ENCODE measurements at places on chromosomes 2 and 18. TPM values are rescaled to one million over a fixed set of nuclear protein-coding genes. Genes with fewer than 3 reads are reported as not detected.

Gene COLEC12
- total RNA-seq: 2.7 TPM

Gene ESPNL
- 8.5 TPM for total RNA-seq

Gene ARL6IP6
- total RNA-seq: 19.7 TPM

Gene RAB6C
- not detected for total RNA-seq

Gene IL36B
- total RNA-seq: not detected

Gene TTR
- total RNA-seq: not detected

Gene SERPINE2
- 26.9 TPM for total RNA-seq

Gene DOK6
- total RNA-seq: not detected

Gene BCL11A
- 0.11 TPM for total RNA-seq

Gene CHMP3
- 106 TPM for total RNA-seq

Gene SLC9A4
- 0.42 TPM for total RNA-seq

Gene UBXN4
- total RNA-seq: 73.7 TPM

Gene POTEI
- total RNA-seq: not detected

Gene IL36RN
- total RNA-seq: not detected

Gene LYPD6B
- 0.94 TPM for total RNA-seq

Gene ZNF521
- 27.2 TPM for total RNA-seq

Gene SERPINB13
- total RNA-seq: not detected

Gene MATN3
- total RNA-seq: 1.2 TPM

Gene SCTR
- not detected for total RNA-seq

Gene SKOR2
- not detected for total RNA-seq

Gene NTSR2
- total RNA-seq: not detected

Gene DYNAP
- not detected for total RNA-seq

Gene PLEKHA3
- total RNA-seq: 11.2 TPM

Gene INO80B
- total RNA-seq: 20.0 TPM

Gene MYOM1
- 120 TPM for total RNA-seq

Gene TUBA3E
- not detected for total RNA-seq

Gene SPATA3
- total RNA-seq: not detected

Gene FBLN7
- total RNA-seq: 14.7 TPM

Gene ANKRD62
- not detected for total RNA-seq

Gene BCS1L
- total RNA-seq: 39.2 TPM

Gene XIRP2
- 35.7 TPM for total RNA-seq

Gene ZNF804A
- not detected for total RNA-seq

Gene OTOS
- not detected for total RNA-seq

Gene MYL1
- 391 TPM for total RNA-seq

Gene EDAR
- total RNA-seq: not detected

Gene FMNL2
- total RNA-seq: 7.0 TPM

Gene TACR1
- total RNA-seq: not detected

Gene CNPPD1
- 28.9 TPM for total RNA-seq

Gene SULT1C4
- not detected for total RNA-seq

Gene CBLN2
- total RNA-seq: 0.10 TPM

Gene UGT1A6
- total RNA-seq: not detected
